ENCODE measurements at places on chromosomes 2 and 18.

DNA sequence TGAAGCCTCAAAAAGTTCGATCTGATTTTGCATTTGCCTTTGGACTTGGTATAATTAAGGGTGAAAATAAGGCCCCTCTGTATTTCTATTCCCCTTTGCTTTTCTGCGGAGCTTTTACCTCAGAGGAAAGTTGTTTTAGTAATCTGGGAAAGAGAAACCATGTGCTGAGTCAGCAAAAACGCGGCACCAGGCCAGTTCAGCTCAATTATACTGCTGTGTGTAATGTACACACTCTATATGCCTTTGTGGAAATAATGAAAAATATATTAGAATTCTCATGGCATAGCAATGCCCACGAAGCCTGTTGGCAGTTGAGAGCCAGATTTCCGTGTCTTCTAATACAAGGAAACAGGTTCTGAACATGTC, 161.9 kb upstream of the SIX2 start:
- DNase-seq, result no peak

- DNase-seq, result no peak
These were observed 366.9 kb upstream of the ZEB2 start for GRCh38 chr2:144886862-144887261.

GRCh38 chr2:173631127-173631460, 276.4 kb downstream of the CDCA7 start:
- no peak for DNase-seq

GRCh38 chr2:149921911-149922616, 334.5 kb upstream of the MMADHC start:
- DNase-seq, result no peak

DNA sequence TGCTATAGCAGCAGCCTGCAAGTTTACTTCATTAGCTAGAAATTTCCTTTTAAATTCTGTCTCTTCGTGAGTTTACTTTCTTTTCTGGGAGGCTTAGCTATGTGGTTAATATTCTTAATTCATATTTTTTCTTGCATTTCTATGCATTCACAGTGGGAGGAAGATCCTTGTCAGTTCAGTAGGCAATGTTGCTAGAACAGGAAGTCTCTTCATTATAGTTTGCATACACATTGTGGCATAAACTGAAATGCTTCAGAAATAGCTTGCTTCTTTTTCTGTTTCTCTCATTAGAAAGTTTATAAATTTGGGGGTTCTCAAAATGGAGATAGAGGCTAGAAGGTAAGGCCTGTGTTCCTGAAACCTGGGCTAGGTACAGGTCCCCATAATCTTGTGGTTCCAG, 8.1 kb upstream of the ARHGAP15 start:
- no peak for DNase-seq

- DNase-seq, result peak; percentile 41
These were observed 412 bp upstream of the NCK2 start for GRCh38 chr2:105744091-105744908.

DNA sequence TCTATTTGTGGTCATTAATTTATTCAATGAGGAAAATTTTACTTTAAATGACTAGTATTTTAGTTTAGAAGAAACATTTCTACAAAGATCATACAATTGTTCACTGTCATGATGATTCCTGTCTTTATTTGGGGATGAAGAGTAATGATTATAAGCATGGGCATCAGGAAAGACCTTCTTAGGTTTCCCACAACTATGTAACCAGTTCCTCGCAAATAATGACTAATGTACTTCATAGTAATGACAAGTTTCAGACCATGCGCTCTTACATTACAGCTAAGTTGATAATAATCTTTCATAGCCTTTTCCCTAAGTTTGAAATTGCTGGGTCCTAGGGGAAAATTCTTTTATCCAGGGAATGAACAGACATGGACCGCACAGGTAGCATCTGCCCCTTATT, 90.5 kb downstream of the MYO5B start:
- DNase-seq, result no peak

DNA sequence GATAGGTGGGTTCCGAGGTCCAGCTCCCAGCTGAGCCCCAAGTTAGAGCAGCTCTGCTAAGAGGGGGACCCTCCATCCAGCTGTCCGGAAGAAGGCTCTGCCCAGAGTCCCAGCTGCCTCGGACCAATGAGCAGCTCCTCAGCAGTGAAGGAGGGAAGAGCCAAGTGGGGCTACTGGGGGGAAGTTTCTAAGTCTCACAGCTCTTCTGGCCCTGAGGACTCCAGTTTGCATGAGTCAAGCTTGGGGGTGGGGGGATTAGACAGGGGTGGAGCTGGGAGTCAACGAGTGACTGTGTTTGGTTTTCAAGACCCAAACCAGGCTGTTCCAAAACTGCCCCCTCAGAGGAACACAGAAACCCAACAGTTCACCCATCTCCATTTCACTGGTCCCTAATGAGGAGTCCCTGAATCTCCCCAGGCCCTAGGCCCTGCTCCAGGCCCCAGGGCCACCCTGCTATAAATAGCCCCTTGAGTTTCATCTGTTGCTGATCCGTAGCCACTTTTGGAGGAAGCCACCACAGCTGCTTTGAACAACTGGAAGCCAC, 100.9 kb downstream of the TNS1 start:
- DNase-seq, result no peak

GRCh38 chr2:98480598-98480997, 35.9 kb downstream of the INPP4A start:
- DNase-seq, result no peak

DNA sequence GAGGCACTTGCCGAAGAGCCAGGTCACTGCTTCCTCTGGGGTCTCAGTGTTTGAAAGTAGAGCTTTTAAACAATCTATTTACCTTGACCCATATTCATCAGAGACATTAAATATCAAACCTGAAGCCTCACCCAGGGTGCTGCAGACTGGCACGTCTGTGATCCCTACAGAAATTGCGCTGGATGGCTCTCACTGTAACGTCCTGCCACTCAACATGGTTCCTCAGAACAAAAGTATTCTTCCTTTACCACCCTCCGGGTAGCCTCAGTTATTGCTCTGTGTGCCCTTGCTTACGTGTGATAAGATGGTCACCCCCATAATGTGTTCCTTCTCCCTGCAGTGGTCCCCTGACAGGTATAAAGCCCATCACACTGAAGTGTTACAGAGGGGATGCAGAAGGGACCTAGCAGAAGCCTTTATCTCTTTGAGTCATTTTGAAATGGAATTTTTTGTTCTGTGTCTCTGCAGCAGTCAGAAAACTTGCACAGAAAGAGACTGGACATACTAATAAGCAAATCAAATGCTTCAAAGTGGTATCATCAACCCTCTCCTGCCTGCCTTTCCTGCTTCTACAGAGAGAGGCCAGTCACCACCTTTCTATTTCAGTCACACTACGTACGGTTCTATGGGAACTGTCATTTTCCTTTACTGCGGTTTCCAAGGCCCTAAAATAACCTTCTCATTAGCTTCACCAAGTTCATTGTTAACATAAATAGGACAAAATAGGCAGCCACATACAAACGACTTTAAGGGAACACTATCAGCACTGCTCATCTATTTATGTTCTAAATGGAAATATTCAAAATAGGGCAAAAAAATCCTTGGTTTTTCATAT, 86.8 kb downstream of the METTL8 start:
- DNase-seq, result no peak

DNA sequence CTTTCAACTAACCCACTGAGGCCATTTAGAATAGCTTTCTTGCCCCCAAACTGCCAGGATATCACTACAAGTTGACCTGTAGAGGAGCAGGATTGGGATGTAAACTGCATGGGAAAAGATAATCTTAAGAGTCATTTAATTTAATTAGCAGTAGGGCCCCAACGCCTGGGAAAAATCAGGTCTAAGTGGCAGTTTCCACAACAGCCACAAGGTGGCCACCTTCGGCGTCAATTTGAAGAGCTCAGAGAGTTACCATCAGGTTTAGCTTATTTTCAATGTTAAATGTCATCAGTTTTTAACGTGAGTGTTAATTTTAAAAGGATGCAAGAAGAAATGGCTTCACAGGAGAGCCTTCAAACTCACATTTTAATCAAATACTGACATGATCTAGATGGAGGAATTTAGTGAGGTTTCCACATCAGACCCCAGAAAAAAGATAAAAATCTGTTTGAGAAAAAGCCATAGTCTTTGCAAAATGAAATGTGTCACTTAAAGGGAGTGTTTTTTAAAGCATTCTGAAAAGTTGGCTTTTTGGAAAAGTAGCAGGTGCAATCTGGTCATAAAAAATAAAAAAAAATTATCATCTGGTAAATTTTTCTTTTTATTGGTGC, 77.3 kb upstream of the UPP2 start:
- DNase-seq, result peak; percentile 54

GRCh38 chr2:98771264-98771663, 40.3 kb upstream of the MGAT4A start:
- no peak for DNase-seq

DNA sequence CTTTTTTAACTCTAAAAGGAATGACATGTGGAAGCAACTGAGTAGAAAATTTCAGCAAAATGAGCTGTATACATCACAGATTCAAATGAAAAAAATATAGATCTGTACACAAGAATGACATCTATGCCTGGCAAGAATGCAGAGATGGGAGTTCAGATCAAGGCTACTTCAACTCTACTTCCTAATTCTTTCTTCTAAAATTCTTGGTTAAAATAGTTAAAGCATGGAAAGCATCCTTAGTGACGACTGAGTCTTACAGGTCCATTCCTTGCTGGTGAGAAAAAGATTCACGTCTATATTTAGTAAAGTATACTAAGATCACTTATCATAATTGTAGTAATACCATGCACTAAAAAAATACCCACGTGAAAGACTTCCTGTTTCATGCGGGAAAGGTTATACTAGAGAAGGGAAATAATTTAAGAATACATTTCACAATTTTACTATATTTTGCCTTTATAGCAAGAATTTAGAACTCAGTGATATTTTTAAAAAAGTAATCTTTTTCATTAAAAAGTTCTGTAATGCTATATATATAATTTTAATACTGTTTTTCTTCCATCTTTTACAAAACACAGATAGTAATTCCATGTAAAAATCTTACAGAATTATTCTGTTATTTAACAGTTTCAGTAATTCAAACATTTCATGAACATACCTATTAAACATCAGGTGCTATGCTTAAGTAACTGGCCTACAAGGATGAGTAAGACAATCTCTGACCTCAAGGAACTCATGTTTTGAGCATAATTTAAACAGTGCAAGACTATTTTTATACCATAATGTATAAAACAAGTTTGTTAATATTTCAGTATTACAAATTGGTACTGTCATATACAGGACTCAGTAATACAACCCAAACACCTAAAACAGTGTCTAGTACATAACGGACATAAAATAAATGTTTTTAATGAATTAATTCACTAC, 159.6 kb downstream of the BAZ2B start:
- no peak for DNase-seq

- no peak for DNase-seq
These were observed 174.8 kb downstream of the PRPF40A start for GRCh38 chr2:152542337-152542994.

GRCh38 chr18:76456018-76456750, 38.9 kb downstream of the ZNF516 start:
- no peak for DNase-seq

DNA sequence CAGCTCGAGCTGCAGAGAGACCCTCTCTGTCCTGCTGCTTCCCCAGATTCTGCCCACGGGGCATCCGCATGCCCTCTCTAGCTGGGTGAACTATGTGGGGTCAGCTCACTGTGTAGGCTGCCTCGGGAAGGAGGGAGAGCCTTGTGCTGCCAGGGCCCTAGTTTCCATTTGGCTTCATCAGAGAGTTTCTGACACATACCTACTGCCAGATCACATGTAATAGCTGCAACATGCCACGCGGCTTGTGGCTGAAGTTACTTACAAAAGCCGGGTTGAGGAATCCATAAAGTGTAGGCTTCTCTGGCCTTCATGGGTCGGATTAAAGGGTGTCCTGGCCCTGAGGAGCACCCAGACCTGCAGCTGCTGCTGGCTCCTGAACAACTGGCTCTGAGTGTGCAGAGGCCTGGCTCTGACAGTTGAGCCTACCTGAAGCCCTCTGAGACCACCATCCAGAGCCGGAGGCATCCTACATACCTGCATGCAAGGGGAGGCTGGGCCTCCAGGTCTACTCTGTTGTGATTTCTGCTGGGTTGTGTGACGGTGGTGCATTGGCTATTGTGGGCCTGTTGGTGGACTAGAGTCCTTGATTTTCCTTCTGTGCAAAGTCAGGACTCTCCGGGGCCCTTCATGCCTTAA, 130.0 kb downstream of the SH3RF3 start:
- DNase-seq, result no peak
